ENCODE measurements at places on chromosomes 13 and 19.

GRCh38 chr13:95485045-95485517, 67.4 kb upstream of the CLDN10 start:
- DNase-seq = no peak

DNA sequence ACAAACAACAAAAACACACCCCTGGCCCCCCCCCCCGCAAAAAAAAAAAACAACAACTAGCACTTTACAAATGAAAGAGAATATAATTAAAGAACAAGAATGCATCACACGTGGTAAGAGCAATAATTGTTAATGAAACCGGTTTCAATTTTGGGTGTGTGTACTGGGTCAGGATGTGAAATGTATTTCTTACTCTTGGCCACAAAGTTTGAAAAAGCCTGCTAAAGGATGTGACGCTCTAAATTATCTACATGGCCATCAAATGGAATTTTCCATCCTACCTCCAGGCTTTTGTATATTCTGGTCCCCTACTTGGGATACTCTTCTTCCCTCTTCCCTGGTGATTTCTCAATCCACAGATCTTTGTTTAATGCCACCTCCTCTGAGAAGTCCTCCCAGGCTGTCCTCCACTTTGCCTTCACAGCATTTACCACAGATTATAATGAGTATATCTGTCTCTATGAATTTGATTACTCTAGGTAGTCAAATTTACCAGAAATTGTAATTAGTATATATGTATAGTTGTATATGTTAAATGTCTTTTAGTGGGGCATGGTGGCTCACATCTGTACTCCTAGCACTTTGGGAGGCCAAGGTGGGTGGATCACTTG, 2.1 kb downstream of the SARS2 start:
- DNase-seq = peak; percentile 8

DNA sequence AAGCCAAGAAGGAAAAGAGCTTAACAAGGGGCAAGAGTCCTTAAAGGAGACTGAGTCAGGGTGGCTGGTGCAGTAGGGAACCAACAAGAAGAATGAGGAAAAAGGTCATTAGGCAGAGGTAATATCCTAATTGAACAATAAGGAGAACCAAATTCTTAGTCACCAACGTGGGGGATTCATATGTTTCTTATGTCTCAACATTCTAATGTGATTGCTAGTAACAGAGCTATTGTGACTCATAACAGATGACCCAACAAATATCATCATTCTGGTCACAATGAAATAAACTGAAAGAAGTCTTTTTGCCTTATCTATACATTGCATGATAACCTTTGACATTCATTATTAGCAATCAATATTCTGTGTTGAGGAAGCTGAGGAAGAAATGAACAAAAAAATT, 101.6 kb downstream of the RAP2A start:
- no peak for DNase-seq

GRCh38 chr19:17125728-17126677, 50.4 kb downstream of the MYO9B start:
- DNase-seq = peak; percentile 58

- DNase-seq = peak; percentile 78
Measured at GRCh38 chr19:17686023-17686521, 2.1 kb downstream of the UNC13A start.

GRCh38 chr13:65292488-65292901, 1937.6 kb downstream of the PCDH9 start:
- DNase-seq = no peak

GRCh38 chr13:32178763-32179162, 136.4 kb downstream of the ZAR1L start:
- no peak for DNase-seq

DNA sequence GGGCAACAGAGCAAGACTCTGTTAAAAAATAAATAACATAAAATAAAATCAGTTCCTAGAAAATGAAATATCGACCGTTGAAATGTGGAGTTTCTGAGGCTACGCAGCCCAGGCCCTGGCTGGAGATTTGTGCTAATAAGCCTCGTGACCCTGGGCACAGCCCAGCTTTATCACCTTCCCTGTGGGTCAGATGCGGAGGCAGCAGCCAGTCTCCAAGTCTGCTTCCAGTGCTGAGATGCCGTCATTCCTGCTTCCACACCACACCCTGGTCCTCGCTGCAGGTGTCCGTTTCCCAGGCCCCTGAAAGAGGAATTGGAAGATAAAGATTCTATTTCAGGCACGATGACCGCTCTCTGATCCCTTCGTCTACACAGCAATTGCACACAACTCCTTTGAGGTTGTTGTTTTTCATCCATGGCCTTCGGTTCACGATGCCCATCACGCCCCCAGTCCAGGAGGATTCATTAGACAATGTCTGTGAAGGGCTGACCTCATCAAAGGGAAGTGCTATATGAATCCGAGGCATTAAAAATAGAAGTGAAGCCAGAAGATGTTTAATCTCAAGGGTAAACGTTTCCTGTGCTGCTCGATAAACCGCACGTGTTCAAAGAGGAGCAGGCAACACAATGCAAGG, 48.3 kb upstream of the ATP11A start:
- no peak for DNase-seq

- DNase-seq = no peak
Measured at GRCh38 chr13:100512422-100512821, 76.2 kb downstream of the GGACT start.

- DNase-seq = no peak
Measured at GRCh38 chr13:58884353-58885209, 1253.0 kb downstream of the PCDH17 start.

GRCh38 chr13:99158846-99159245, 41.8 kb upstream of the UBAC2 start:
- DNase-seq = no peak

DNA sequence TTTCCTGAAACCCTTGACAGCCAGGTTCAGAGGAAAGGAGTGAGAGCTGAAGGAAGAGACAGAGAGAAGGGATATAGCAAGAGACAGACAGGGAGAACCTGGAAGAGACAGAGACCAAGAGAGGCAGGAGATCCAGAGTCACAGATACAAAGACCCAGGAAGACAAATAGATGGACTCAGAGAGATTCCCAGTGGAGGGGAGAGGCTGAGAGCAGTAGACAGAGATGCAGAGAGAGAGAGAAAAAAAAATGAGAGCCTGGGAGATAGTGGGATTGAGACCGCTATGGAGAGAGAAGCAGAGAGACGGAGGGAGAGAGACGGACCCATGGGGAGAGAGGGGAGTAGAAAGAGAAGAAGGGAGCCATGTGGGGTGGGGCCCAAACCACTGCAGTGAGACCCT, 763 bp downstream of the FXYD7 start:
- peak; percentile 46 for DNase-seq

DNA sequence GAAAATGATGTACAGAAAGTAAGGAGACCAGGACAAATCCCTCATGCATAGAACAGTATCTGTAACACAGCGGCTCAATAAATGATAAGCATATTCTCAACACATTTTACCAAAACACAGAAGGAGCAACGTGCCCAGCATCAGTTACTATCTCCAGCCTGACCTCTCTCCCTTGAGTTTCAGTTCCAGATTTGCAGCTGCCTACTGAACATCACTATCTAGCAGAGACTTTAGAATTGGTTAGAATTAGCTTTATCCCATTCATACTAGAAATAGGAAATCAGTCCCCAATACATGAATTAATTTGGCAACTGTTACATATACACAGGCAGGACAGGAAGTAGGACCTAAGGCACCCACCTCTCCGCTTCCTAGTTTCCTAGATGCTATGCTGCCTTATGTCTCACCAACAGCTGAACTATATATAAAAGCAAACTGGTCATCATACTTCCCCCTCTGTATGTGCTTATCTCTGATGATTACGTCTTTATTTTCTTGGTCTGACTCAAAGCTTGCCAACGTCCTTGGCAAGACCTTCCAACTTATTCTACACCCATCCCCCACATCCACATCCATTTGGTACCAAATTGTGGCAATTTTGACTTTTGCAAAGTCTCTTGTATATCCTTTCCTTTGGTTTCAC, 61.1 kb downstream of the SACS start:
- no peak for DNase-seq

DNA sequence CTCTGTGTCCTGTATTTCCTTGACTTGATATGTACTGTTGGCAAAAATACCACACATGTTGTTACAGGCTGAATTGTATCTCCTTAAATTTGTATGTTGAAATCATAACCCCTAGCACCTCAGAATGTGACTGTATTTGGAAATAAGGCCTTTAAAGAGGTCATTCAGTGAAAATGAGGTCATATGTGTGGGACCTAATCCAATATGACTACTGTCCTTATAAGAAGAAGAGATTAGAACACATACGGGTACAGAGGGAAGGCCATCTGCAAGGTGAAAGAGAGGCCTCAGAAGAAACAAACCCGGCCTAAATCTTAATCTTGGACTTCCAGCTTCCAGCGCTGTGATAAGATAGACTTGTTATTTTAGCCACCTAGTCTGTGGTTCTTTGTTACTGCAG, 202.5 kb downstream of the NUFIP1 start:
- no peak for DNase-seq

DNA sequence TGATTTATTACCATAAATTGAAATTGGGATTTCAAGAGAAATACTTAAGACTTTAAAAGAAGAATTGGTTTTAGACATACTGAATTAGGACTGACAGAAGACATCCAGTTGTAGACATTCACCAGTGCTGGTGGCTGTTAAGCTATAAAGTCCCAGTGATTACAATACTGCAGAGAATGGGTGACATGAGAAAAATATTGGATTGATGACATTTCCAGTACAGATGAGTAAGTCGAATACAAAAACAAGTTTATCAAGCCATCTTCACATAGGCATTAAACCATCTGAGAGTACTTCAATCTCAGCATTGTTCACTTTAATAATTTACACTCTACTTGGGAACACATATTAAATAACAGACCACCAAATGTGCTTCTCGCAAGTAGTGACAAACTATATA, 66.8 kb downstream of the TBC1D4 start:
- DNase-seq = no peak

- peak; percentile 95 for DNase-seq
Measured at GRCh38 chr19:45643024-45643926, 4.1 kb upstream of the EML2 start.

DNA sequence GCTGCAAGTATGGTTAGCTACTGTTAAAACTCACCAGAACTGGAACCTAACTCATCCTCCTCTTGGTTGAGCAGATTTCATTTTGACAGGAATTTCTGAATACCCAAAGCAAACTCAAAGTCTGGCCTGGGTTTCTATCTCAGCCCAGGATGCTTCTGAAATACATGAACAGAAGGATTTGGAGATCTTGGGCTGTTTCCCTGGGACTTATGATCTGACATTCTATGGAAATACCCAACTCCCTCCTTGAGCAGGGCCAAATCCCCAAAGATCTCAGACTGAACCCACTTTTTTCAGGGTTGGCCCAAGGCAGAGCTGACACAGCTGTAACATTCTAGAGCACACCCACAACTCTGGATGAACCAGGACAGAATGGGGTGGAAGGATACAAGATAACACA, 1.1 kb upstream of the ITM2B start:
- no peak for DNase-seq

DNA sequence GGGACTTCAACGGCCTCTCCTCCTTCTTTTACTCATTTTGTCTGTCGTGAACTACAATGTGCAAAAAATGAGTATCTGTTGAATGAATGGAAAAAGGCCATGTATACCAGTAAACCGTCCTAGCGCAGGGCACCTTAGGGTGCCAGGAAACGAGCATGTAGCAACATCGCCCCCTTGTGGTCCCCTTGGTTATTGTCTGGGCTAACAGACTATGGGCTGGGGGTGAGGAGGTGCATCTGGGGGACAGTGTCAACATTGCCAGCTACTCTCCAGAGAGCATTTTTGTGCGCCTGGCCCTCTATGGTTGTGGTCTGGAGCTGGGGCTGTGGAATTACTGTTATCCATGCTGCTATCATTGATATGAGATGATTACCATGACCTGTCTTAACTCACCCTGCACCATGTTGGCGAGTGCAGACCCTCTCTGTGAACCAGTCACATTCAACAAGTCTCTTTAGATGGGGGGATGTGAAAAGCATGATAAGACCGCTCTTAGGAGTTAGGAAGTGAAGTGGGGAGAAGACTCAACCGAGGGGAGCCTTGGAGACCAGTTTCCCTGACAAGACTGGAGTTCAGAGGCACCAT, 22.8 kb upstream of the SIGLEC11 start:
- DNase-seq = peak; percentile 90

Measured in H7 (cell line).